ENCODE measurements at places on chromosomes 1 and 21. TPM values are rescaled to one million over a fixed set of nuclear protein-coding genes. Genes with fewer than 3 reads are reported as not detected.

DNA sequence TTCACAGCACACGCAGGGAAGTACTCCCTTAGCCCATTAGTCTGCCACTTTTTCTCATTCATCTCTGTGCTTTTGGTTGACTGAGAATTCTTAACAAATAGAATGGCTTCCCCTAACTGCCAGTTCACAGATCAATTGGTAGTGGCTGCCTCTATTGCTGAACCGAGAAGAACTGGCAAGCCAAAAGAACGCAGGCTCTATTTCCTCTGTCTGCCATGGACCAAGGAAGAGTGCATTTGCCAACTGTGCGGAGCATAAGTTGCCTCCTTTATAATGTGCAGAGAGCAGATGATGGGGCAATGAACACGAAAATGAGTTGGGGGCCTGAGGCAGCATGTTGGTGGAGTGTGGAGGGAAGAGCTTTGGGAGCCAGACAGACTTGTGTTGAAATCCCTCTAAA, 483.1 kb upstream of the CAMK1G start:
- no peak for DNase-seq

- DNase-seq, result no peak
These were observed 3.4 kb upstream of the GPR89B start for GRCh38 chr1:147924813-147925212.

DNA sequence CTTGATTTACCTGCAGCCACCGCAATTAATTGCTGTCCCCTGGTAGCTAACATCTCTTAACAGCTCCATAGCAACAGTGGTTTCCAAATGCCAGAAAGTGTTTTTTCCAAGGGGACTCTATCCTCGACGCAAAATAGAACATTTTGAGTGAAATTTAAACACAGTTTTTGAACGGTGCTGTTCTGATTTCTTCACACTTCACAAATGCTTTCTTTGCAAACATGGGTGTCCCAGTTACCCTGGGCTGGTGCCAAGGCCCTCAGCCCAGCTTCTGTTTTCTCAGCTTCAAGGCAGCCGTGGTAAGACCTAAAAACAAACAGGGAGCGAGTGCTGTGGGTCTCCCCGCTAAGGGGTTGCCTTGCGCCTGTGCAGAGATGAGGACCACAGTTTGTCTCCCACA, 147.3 kb upstream of the VAMP3 start:
- DNase-seq, result no peak

- no peak for DNase-seq
These were observed 568.5 kb upstream of the B3GALT2 start for GRCh38 chr1:193754732-193755427.

DNA sequence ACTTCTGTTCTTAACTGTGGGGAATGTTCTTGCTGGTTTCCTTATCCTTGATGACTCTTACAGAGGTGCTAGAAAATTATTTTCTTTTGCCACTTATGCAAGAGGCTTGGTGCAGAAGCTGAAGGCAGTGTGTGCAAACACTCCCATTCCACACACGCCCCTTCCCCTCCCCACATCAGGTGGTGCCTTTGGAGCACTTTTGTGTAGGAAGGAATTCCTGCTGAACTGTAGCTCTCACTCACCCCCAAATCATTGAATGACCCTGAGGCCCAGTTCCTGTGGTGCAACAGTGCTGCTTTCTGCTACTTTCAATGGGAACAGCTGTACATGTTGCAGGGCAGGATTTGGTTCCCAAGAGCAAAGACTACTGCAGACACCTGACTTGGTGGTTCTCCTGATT, 101.8 kb downstream of the CD247 start:
- DNase-seq, result no peak

DNA sequence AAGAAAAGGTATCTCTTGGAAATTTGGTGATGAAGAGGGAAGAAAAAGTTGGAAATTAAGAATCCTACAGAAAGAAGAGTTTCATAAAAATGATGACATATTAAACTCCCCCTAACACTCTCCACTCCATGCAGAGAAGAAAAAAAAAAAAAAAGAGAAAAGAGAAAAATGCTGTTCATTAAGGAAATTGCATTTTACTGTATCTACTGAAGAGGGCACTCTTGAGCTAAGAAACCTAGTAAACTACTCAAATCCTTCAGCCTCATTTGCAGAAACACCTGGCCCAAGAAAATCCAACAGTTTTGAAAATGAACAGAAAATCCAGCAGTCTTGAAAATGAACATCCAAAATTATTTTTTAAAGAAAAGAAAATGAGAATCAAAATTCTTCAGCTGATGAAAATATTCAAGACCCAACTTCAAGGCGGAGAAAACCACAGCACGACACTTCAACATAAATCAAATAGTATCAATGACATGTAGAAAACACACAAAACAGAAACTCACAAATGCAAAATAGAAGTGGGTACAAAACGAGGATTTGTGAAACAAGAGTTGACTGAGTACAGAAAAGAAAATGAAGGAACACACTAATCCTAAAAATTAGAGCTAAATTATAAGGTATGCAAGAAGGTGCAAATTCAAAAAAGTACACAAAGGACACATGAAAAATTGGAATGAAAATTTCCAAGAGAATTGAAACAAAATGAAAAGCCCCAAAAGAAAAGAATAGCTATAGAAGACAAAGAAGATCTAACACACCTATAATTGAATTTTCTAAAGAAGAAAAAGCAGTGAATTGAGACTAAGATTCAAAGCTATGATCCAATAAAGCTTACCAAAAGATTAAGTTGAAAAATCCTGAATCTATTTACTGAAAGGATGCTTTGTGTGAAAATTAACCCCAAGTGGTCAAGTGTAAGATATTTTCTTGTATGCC, 73.2 kb upstream of the DNAJC6 start:
- DNase-seq, result no peak

GRCh38 chr1:107593501-107594209, 371.3 kb downstream of the VAV3 start:
- DNase-seq, result no peak

DNA sequence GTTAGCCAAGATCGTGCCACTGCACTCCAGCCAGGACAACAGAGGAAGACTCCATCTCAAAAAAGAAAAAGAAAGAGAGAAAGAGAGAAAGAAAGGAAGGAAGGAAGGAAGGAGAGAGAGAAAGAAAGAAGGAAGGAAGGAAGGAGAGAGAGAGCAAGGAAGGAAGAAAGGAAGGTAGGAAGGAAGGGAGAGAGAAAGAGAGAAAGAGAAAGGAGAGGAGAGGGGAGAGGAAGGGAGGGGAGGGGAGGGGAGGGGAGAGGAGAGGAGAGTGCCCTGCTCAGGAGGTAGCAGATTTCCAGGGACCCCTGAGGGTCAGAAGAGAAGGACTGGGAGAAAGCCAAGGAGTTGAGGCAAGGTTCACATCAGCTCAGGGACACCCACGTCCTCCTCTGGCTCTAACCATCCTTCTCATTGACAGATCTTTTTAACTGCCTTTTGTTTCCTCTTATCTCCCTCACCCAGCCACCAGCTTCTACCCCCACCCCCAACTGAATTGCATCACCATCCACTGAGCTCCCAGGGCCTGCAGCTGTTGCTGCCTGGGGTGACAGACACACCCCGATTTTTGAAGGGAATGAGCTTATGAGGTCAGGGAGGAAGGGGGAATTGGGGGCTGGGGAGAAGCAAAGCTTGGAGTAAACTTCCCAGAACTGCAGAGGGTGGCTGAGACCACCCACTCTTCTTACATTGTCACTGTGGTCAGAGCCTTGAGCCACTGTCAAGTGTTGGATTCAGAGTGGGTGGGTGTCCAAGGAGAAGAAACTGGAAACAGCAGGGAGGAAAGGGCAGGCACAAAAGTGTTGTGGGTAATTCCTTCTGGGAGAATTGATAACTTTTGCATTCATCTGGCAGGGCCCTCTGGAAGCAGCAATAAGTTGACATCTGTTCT, 91.6 kb downstream of the GLUL start:
- DNase-seq, result peak; percentile 61

DNA sequence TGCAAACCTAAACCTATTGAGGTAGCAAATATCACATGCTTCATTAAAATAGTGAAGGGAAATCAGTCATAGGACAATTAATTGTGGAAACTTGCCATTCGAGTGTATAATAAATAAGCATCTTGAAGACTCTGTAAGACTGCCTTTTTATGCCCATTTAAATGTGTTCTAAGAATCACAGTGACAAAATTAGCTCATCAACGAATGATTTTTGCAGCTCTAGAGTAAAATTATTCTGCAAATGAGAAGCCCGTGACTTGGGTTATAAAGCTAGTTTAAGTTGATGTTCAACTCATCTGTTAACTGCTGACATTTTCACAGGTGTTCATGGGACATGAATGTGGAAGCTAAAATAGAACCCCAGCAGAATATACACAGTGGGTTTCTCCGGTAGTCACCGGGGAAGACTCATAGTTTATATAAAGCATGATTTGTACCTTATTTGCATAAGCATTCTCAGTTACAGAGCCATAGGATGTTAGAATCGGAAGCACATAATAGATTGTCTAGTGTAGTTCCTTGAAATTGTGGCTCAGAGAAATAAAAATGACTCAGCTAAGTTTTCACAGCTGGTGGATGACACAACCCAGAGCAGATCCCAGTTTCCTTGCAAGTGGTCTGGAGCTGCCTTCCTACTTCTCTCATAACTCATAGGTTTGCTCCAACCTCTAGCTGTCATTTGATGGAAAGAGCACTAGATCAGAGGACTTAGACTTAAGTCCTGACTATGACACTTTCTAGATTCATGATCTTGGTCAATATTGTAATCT, 107.3 kb downstream of the UCHL5 start:
- DNase-seq, result peak; percentile 21

- DNase-seq, result no peak
These were observed 269.5 kb downstream of the GRIK3 start for GRCh38 chr1:36764798-36765197.

DNA sequence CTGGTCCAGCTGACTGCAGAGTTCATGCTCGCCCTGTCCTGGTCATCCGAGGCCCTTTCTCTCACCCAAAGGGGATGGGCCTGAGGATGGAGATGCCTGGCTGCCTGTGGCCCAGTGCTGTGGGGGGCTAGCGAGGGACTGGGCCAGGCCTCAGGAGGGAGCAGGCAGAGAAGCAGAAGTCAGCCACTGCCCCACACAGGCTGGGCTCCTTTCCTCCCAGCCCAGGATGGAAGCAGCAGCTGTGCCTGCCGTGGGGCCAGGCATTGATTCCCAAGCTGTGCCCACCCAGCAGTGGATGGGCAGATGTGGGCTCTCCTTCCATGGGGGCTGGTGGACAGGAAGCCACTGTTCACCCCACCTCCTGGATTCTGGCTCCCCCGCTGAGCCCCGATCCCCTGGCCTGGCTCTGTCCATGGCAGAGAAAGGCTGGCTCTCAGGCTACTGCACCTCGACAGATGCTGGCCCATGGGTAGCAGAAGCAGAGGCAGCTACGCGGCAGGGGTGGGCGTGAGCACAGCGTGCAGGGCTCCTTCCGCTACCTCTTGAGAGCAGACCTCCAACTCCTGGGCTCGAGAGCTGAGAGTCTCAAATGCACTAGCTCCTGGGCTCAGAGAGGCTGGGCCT, 24.6 kb downstream of the RUNX3 start:
- no peak for DNase-seq

DNA sequence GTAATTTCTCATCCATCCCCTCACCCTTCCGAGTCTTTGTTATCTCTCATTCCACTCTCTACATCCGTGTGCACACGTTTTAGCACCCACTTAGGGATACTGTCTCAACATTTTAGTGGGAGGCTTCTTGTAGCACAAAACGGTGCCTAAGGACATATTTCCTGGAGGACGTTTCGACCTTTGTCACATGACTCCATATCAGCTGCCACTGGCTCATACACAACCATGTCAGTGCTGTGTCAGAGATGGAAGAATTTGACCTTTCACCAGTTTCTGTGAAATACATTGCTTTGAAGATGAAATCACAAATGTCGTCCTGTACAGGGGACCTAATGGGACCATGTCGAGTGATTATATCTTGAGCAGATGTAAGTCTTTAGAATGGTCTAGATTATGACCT, 15.6 kb downstream of the B3GALT5 start:
- DNase-seq, result peak; percentile 65

DNA sequence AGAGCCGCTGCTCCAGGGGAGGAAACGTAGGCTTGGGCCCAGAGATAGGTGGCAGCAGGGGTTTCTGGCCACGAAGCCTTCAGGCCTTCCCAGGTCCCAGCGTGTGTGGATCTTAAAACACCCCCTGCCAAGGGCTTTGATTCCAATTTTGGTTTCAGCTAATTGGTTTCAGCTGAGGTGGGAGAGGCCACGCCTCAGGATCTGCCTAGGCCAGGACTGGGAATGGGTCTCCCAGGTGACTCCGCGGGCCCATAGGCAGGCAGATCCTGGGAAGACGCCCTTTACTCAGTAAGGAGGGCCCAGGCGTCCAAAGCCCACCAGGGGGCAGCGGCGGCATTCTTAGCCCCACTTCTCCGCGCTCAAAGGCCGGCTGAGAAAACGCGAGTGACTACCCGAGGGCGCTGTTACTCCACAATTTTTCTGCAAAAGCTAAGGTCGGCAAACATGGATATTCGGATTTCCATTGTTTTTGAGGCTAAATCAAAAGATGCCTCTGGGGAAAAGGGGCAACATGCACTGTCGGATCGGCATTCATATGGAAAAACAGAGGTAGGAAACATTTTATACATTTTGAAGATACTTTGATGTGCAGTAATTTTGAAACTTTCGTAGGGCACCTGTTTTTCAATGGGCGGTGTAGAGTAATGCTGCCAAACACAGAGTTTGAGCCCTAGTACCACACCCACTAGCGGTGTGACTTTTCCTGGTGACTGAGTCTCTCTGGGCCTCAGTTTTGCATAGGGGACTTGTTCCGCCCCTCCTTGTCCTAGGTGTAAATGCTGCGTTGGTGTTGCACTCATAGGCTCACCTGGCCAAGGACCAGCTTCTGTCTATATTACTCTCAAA, 31.8 kb upstream of the BCL10 start:
- peak; percentile 81 for DNase-seq

- DNase-seq, result no peak
These were observed 14.1 kb downstream of the NPPA start for GRCh38 chr1:11833497-11833896.

DNA sequence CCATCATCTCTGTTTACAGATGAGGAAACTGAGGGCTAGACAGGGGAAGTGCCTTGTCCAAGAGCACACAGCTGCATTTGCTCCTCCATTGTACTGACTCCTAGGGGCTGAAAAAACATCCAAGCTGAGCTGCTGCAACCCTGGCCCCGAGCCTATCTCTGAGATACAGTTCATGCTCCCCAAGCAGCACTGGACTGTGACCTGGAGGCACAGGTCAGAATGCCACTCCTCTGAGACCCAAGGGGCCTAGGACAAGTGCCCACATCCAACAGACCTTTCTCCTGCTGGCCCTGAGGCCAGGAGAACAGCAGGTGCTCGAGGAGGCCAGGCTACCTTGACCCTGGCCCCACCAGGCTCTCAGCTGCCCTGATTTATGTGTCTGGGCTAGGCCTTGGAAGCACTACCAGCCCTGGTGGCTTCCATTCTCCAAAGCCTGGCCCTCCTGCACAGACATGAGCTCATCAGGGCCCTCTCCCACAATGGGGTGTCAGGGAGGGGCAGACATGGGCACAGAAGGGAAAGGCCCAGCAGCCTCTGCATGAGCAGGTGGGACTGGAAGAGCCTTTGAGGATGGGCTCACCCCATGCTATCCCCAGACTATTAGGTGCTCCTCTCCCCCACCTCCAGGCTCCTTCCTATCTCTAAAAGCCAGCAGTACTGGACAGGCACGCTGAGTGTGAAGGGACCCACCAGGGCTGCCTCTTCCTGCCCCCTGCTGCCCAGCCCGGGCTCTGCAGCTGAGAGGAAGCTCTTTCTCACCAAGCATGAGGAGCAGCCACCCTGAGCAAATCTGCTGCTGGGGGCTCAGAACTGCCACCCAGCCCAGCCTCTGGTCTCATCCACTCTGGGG, 18.8 kb downstream of the ADGRB2 start:
- DNase-seq, result peak; percentile 70

The OR2T2 gene
- polyA plus RNA-seq, result not detected

The ADCY10 gene
- 0.25 TPM for polyA plus RNA-seq

The GREM2 gene
- polyA plus RNA-seq, result 14.6 TPM

The PSMB4 gene
- 234 TPM for polyA plus RNA-seq

The SH2D5 gene
- 0.22 TPM for polyA plus RNA-seq

The UMODL1 gene
- 0.67 TPM for polyA plus RNA-seq

The PLA2G4A gene
- polyA plus RNA-seq, result 15.9 TPM

The HPCA gene
- 0.87 TPM for polyA plus RNA-seq
